ENCODE measurements at places on chromosomes 13 and 19.

DNA sequence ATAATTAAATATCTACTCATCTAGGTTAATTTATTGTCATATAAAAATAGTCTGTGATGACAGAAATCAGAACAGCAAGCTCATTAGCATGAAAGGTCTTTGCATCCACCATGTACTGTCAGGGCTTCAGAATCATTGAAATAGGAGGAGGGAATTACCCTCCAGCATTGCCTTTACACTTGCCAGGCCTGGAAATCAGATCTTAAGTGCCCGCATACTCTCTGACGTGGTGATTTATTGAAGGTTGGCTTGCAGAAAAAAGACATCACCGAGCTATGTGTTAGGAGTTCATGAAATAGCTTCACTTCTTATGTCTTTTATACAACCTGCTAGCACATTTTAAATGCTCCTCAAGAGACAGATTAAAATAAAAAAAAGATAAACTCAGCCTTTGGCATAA, 661.7 kb upstream of the SLITRK1 start:
- H3K27ac ChIP-seq, result no peak overlapping the region
- no peaks in the 10 kb centered on the region for H3K27me3 ChIP-seq
- H3K4me3 ChIP-seq, result no peak overlapping the region
- no peaks in the 10 kb centered on the region for H3K36me3 ChIP-seq
- H3K4me1 ChIP-seq, result no peaks in the 10 kb centered on the region

- DNase-seq, result no peak
- no peaks in the 10 kb centered on the region for H3K36me3 ChIP-seq
- H3K4me1 ChIP-seq, result peaks cover 10% of the 10 kb centered on the region
- H3K27ac ChIP-seq, result no peak overlapping the region
- H3K4me3 ChIP-seq, result no peak overlapping the region
- H3K27me3 ChIP-seq, result no peaks in the 10 kb centered on the region
Measured at GRCh38 chr19:40411125-40411842, 1.9 kb downstream of the PRX start.

- no peaks in the 10 kb centered on the region for H3K27me3 ChIP-seq
- H3K4me1 ChIP-seq, result no peaks in the 10 kb centered on the region
- no peak for DNase-seq
- H3K36me3 ChIP-seq, result no peaks in the 10 kb centered on the region
- no peak overlapping the region for H3K4me3 ChIP-seq
- no peak overlapping the region for H3K27ac ChIP-seq
Measured at GRCh38 chr13:60047918-60048317, 115.8 kb downstream of the DIAPH3 start.

DNA sequence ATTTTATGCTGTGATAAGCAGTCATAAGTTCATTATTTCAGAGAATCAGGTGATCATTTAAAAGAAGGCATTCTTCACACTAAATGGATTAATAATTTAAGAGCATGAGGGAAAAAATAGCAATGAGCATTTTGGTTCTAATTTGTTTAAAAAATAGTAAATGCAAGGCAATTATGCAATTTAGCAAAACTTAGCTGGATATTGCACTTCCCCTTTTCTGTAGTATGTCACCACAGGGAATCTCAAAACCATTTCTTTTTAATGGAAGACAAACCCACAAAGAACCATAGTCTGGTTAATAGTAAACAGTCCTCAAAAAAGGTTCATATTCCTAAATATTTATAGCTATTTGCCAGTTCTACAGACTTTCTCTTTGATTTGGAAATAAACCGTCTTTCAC, 30.2 kb downstream of the COG6 start:
- H3K36me3 ChIP-seq, result peaks cover 46% of the 10 kb centered on the region
- no peak overlapping the region for H3K4me3 ChIP-seq
- no peaks in the 10 kb centered on the region for H3K27me3 ChIP-seq
- no peak for DNase-seq
- no peak overlapping the region for H3K27ac ChIP-seq

DNA sequence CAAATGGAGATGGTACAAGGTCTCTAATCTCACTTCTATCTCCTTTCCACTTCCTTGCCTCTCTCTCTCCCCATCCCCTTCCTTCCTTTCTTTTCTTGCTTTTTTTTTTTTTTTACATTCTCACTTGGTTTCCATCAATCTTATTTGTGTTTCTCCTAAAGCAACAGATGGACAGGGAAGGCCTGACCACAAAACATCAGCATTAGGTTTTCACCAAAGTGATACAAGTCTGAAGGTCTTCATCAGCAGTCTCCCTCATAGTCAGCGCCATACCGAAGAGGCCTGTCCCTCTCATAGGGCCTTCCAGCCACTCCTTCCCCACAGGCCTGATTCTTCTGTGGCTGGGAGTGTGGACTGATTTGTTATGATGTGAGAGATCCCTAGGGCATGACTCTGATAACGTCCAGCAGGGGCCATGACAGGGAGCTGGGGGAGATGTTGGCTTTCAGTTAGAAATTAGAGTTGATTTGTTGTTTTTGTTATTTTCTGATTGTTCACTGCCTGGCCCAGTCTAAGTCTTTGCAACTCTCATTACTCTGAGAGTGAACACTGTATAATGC, 158.7 kb downstream of the SLC7A1 start:
- H3K4me1 ChIP-seq, result no peaks in the 10 kb centered on the region
- DNase-seq, result no peak
- H3K36me3 ChIP-seq, result no peaks in the 10 kb centered on the region
- H3K27me3 ChIP-seq, result peaks cover 11% of the 10 kb centered on the region
- H3K4me3 ChIP-seq, result no peak overlapping the region

- H3K4me1 ChIP-seq, result peaks cover 34% of the 10 kb centered on the region
- peaks cover 14% of the 10 kb centered on the region for H3K36me3 ChIP-seq
- H3K27me3 ChIP-seq, result no peaks in the 10 kb centered on the region
- DNase-seq, result peak; percentile 16
- peak overlapping the region; percentile 69 for H3K4me3 ChIP-seq
Measured at GRCh38 chr19:5719274-5719960, 529 bp downstream of the LONP1 start.

DNA sequence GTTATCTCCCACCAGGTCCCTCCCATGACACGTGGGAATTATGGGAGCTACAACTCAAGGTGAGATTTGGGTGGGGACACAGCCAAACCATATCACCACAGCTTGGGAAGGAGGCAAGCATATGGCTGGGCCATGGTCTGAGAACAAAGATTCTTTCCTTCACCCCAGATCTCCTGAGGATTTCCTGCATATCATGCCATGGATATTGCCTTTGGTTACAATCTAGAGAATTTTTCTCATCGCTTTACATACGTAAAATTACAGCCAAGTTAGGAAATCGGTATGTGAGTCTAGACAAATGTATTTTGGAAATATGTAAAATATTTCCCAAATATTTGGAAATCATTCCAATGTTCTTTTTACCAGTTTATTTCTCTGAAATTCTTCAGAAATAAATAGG, 398.3 kb downstream of the RFC3 start:
- no peak overlapping the region for H3K27ac ChIP-seq
- H3K36me3 ChIP-seq, result no peaks in the 10 kb centered on the region
- H3K27me3 ChIP-seq, result no peaks in the 10 kb centered on the region
- no peak overlapping the region for H3K4me3 ChIP-seq

GRCh38 chr13:110444226-110444653, 117.3 kb downstream of the RAB20 start:
- H3K4me3 ChIP-seq, result no peak overlapping the region
- no peaks in the 10 kb centered on the region for H3K36me3 ChIP-seq
- no peaks in the 10 kb centered on the region for H3K4me1 ChIP-seq
- DNase-seq, result no peak

GRCh38 chr19:56681702-56682101, 10.1 kb upstream of the ZNF835 start:
- H3K36me3 ChIP-seq, result no peaks in the 10 kb centered on the region
- no peaks in the 10 kb centered on the region for H3K4me1 ChIP-seq
- H3K27ac ChIP-seq, result no peak overlapping the region

GRCh38 chr13:112453207-112453829, 77.2 kb downstream of the SPACA7 start:
- no peak overlapping the region for H3K4me3 ChIP-seq
- no peak overlapping the region for H3K27ac ChIP-seq
- no peaks in the 10 kb centered on the region for H3K4me1 ChIP-seq

DNA sequence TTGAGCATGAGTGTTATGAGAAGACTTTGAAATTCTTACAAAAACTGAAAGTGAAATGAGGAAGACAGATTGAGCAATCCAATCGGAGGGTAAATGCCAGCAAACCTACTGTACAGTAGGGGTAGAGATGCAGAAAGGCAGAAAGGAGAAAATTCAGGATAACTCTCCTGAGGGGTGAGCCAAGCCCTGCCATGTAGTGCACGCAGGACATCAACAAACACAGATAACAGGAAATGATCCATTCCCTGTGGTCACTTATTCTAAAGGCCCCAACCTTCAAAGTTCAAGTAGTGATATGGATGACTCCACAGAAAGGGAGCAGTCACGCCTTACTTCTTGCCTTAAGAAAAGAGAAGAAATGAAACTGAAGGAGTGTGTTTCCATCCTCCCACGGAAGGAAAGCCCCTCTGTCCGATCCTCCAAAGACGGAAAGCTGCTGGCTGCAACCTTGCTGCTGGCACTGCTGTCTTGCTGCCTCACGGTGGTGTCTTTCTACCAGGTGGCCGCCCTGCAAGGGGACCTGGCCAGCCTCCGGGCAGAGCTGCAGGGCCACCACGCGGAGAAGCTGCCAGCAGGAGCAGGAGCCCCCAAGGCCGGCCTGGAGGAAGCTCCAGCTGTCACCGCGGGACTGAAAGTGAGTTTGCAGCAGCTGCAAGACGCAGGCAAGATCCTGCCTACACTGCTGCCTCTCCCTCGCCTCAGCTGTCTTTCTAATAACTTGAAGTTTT, at the start of gene TNFSF13B:
TSS of gene TNFSF13B (plus strand) at position 118 of the 728 bp plus-strand sequence. CDS start at position 296, 178 bp downstream.
- no peaks in the 10 kb centered on the region for H3K36me3 ChIP-seq
- H3K27ac ChIP-seq, result peak within 1 kb of the TSS; percentile 71
- no peaks in the 10 kb centered on the region for H3K27me3 ChIP-seq
- peaks cover 12% of the 10 kb centered on the region for H3K4me1 ChIP-seq
- DNase-seq, result peak; percentile 12

- H3K36me3 ChIP-seq, result no peaks in the 10 kb centered on the region
- no peak overlapping the region for H3K27ac ChIP-seq
- no peaks in the 10 kb centered on the region for H3K4me1 ChIP-seq
- no peak for DNase-seq
- no peak overlapping the region for H3K4me3 ChIP-seq
Measured at GRCh38 chr19:28208745-28209144, 1004.2 kb downstream of the UQCRFS1 start.

GRCh38 chr13:30720172-30720869, 15.0 kb upstream of the ALOX5AP start:
- H3K4me1 ChIP-seq, result peaks cover under 1% of the 10 kb centered on the region
- DNase-seq, result no peak
- no peaks in the 10 kb centered on the region for H3K27me3 ChIP-seq
- H3K36me3 ChIP-seq, result no peaks in the 10 kb centered on the region
- no peak overlapping the region for H3K27ac ChIP-seq

DNA sequence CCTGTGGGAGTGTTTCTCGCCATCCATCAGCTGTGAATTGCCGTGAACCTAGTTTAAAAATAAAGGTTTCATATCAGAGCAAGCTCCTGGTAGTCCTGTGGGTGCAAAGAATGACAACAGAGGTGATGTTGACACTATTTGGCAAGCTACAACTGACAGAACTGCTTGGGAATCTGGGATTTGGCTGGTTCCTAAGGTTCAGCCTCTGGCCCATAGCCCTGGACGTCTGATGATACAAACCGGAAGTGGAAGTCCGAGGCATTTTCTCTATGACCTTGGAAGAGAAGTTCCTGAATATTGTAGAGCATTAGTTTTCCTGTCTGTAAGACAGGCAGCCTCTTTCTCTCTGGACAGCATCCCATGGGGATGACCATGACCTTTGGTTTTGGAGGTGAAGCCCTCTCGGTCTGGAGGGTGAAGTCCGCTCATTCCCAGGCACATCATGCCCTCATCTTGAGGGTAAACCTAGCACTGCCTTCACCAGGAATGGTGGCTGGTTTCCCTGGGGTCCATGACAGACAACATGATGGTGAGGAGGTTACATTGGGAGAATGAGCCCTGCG, 29.1 kb downstream of the GATAD2A start:
- H3K4me1 ChIP-seq, result peaks cover 64% of the 10 kb centered on the region
- peaks cover 18% of the 10 kb centered on the region for H3K36me3 ChIP-seq
- no peak for DNase-seq
- H3K4me3 ChIP-seq, result no peak overlapping the region
- no peak overlapping the region for H3K27ac ChIP-seq

DNA sequence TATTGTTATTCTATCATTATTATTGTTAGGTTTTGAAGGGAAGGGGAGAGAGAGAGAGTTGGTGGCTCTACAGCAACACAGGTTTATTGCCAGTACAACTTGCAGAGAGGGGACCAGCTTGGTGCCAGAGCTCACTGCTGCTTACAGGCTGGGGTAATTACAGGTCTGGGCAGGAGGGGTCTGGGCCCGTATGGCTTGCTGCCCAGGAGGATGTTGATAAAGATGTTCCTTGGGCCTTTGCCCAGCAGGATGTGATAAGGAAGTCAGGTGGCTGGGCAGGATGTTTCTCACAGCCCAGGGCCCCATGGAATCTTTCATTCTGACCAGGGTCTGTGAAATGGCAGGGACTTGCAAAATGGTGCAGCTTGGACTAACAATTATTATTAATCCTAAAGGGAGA, 64.2 kb upstream of the ZNF599 start:
- H3K4me1 ChIP-seq, result peaks cover 12% of the 10 kb centered on the region
- H3K27ac ChIP-seq, result no peak overlapping the region
- no peaks in the 10 kb centered on the region for H3K36me3 ChIP-seq
- no peaks in the 10 kb centered on the region for H3K27me3 ChIP-seq
- no peak for DNase-seq
- no peak overlapping the region for H3K4me3 ChIP-seq

DNA sequence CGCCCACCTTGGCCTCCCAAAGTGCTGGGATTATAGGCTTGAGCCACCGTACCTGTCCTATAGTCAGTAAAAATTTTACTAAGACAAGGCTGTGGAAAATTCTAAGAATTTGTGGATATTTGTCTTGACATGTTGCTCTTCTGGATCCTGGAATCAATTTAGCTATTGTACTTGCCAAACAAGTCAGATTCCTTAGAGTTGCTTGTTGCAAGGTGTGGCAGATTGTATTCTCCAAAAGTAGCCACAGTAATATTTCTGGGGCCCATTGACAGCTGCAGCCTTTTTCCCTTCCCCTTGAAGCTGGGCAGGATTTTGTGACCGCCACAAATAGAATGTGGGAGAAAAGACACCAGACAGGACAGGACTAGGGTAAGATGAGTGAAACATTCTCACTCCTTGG, 98.8 kb upstream of the TMTC4 start:
- no peaks in the 10 kb centered on the region for H3K36me3 ChIP-seq
- H3K4me1 ChIP-seq, result no peaks in the 10 kb centered on the region
- no peak for DNase-seq
- H3K27me3 ChIP-seq, result no peaks in the 10 kb centered on the region
- no peak overlapping the region for H3K4me3 ChIP-seq

- H3K27ac ChIP-seq, result no peak overlapping the region
- H3K4me1 ChIP-seq, result peaks cover 5% of the 10 kb centered on the region
- no peak for DNase-seq
- H3K36me3 ChIP-seq, result peaks cover 13% of the 10 kb centered on the region
Measured at GRCh38 chr13:74009100-74009668, 125.0 kb downstream of the KLF12 start.

Measured in CD4-positive, alpha-beta T cell (primary cell).